ENCODE measurements at places on chromosomes 1 and 21.

GRCh38 chr1:79037085-79037484 lies 30.6 kb upstream of the ADGRL4 start:
- no peak for DNase-seq

GRCh38 chr1:192978195-192978710 lies 80.9 kb downstream of the UCHL5 start:
- DNase-seq = no peak

DNA sequence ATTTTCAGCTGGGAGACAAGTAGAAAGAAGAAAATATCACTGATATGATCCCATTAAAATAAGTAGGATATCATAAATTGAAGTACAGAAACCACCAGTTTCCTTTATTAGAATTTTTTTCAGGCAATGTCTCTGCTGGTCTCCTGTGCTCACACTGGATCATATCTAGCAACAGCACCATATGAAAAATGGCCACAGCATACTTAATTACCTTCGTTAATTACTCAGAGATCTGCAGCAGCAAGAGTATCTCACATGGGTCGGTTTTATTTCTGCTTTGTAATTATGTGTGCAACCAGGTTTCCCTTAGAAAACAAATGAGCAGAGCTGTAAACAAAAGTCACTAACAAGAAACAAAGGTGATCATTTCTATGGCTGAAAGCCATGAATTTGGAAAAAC lies 287.9 kb downstream of the LRRIQ3 start:
- no peak for DNase-seq

GRCh38 chr1:53982034-53982762 lies 35.8 kb downstream of the LDLRAD1 start:
- peak; percentile 90 for DNase-seq

DNA sequence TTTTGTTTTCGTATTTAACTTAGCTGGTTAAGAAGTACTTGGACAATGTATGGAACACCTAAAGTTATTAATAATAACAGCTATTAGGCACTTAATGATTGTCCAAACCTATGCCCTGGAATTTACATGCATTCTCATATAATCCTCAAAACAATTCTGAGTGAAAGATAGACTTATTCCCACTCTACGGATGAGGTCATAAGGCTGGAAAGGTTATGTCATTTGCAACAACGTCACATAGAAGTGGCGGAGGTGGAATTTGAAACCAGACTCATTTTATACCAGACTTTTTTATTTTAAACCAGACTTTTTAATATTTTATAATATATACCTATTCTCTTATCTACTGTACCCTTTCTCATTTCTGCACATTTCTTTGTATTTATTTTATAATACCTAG lies 8.4 kb downstream of the LRRC8D start:
- DNase-seq = no peak

GRCh38 chr1:223726380-223727001 lies 14.2 kb downstream of the CAPN2 start:
- peak; percentile 87 for DNase-seq

DNA sequence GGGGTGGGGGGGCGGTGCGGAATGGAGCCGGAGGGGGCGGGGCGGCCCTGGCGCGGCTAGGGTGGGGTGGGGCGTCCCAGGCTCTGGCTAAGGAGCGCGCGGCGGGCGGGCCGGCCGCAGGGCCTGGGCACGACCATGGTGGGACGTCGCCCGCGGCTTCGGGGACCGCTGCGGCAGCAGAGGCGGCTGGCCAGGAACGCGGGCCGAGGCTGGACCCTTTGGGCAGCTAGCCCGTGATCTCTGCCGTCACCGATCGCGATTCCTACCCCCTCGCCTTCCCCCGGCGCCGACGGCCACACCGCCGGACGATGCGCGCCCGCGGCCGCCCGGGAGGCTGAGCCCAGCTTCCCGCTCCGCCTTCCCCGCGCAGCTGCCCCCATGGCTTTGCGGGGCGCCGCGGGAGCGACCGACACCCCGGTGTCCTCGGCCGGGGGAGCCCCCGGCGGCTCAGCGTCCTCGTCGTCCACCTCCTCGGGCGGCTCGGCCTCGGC lies at the start of gene MAP3K21:
Gene MAP3K21 (plus strand): TSS at position 74 of the 491 bp plus-strand sequence. CDS start 305 bp downstream, at position 379.
- no peak for DNase-seq

GRCh38 chr1:182119631-182120030 lies 58.1 kb upstream of the ZNF648 start:
- DNase-seq = no peak

DNA sequence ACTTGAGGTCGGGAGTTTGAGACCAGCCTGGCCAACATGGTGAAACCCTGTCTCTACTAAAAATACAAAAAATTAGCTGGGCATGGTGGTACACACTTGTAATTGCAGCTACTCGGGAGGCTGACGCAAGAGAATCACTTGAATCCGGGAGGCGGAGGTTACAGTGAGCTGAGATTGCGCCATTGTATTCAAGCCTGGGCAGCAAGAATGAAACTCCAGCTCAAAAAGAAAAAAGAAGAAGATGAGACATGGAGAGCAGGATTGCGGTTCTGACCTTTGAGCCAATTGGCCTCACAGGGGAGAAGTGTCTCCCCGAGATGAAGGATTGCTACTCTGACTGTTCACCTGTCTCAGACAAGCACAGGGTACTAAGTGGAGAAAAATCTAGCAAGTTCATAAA lies 6.6 kb downstream of the SCCPDH start:
- no peak for DNase-seq

DNA sequence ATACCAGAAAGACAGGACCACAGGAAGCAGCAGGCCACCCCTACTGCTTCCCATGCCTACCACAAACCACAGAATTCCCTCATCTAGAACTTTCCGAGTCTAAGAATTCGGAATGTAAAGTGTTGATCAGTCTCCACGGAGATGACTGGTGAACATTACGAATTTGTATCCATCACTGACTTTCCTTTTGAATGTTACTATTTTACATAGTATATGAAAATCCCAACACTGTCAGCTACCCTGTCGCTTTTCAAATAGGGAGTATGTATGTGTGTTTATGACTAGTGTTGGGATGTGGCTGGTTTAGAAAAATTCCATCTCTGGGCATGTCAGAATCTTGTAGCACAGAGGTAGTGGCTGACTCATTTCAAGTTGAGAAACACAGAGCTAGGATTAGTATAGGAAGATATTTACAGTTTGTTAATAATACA lies 118.2 kb downstream of the COQ8A start:
- DNase-seq = no peak

- no peak for DNase-seq
Measured at GRCh38 chr1:24737368-24738117, 7.7 kb upstream of the CLIC4 start.

GRCh38 chr1:186865857-186866256 lies 37.1 kb downstream of the PLA2G4A start:
- DNase-seq = no peak

GRCh38 chr1:51565009-51565408 lies 45.9 kb upstream of the EPS15 start:
- no peak for DNase-seq

DNA sequence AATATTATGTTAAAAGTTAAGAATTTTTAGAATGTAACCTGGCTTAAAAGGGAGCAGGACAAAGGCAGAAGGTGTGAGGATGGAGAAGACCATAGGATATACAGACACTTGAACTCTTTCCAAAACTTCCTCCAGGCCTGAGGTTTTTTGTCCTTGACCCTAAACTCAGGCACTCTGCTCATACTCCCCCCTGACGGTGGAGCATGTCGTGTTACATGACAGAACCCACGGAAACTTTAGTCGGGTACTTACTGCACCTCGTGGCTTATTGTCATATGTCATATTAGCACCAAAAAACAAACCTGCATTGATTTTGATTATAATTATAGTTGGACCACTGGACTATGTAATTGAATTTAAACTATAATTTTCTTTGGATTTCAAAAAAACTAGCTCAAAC lies 20.8 kb downstream of the TNFRSF9 start:
- no peak for DNase-seq

- peak; percentile 86 for DNase-seq
Measured at GRCh38 chr1:203039609-203040512, 13.6 kb downstream of the PPFIA4 start.

GRCh38 chr1:230392536-230392909 lies 33.6 kb downstream of the PGBD5 start:
- DNase-seq = no peak

GRCh38 chr1:112527266-112528010 lies 18.7 kb downstream of the WNT2B start:
- peak; percentile 32 for DNase-seq

DNA sequence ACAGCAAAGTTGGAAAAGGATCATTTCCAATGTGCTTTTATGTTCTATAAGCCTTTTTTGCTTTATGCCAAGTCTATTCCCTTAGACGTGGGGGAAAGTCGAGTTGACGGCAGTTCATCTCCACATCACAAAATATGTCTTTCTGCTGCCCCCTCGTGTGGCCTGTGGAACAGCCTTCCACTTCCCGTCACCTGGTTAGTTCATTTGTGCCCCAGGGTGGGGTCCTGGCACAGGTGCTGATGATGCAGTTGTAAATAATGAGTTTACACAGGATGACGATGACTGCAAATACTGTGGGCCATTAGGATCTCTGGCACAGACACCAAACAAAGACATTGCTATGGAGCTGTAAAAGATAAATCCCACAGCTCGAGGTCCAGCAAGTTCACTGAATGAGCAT lies 10.0 kb upstream of the OTUD3 start:
- no peak for DNase-seq

GRCh38 chr1:159955456-159955855 lies 1.4 kb upstream of the SLAMF9 start:
- no peak for DNase-seq

DNA sequence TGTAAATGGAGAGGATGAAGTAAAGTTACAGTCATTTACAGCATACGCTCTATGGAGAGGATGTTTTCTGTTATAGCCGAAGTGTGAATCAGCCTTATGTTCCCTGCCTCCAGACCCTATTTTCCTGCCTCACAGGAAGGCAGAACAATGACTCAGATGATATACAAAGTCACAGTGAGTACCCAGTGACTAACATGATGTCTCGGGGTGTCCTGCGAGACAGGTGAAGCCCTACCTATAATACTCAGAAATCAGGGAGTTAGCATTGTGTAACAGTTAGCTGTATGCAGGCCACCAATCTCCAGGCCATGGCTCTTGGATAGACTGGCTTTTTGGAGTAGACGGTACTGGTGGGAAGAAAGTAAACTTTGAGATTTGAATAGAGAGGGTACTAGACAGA lies 55.6 kb upstream of the FBXO28 start:
- DNase-seq = no peak

- no peak for DNase-seq
Measured at GRCh38 chr21:37784591-37785318, 131.5 kb downstream of the KCNJ6 start.

DNA sequence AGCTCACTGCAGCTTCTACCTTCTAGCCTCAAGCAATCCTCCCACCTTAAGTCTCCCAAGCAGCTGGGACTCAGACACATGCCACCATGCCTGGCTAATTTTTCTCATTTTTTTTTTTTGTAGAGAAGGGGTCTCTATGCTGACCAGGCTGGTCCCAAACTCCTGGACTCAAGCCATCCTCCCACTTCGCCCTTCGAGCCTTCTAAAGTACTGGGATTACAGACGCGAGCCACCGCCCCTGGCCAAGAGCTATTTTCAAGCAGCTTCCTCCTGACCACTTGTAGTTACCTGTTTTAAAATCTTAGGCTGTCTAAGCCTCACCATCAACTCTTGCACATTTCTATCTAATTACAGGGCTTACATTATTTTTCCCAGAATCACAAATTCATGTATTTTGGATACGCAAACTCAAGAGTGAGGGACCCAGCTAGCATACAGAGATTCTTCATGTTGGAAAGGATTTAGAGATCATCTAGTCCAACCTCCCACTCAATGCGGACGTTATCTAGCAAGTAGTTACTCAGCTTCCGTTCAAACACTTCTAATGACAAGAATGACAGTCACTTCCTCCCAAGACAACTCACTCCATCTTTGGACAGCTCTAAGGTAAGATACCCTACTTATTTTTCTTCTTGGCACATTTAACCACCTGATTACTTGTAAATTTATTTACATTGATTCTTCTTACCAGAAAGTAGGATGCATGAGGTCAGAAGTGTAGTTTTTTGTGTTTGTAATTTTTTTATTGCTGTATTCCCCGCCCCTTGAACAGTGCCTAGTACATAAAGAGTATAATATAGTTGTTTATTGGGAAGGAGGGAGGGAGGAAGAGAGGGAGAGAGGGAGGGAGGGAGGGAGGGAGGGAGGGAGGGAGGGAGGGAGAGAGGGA lies 65.4 kb downstream of the LUZP1 start:
- DNase-seq = no peak

DNA sequence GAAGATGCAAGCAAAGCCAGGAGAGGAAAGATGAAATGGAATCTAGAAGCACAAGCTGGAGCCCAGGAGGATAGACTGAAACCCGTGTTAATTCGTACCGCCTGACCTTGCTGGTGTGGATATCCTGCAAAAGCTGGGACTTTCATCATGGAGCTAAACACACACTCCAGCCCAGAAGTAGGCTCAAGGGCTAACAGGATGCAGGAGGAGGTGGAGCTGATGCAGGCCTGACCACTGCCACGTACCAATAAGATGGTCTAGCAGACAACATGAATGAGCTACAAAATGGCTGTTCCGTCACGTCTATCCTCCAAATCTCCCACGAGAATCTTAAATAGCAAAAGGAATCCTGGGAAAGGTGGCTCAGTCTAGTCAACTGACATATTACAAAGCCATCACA lies 270.3 kb downstream of the SDCCAG8 start:
- DNase-seq = no peak

DNA sequence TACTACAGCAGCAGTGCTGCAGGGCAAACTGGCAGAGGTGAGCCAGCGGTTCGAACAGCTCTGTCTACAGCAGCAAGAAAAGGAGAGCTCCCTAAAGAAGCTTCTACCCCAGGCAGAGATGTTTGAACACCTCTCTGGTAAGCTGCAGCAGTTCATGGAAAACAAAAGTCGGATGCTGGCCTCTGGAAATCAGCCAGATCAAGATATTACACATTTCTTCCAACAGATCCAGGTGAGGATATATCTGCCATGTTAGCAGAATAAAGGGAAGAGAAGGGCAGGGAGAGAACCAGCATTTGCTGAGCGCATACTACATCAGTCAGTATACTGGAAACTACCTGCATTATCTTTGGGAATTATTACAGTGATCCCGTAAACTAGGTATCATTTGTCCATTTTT lies 130.0 kb upstream of the BMP8A start:
- DNase-seq = no peak

DNA sequence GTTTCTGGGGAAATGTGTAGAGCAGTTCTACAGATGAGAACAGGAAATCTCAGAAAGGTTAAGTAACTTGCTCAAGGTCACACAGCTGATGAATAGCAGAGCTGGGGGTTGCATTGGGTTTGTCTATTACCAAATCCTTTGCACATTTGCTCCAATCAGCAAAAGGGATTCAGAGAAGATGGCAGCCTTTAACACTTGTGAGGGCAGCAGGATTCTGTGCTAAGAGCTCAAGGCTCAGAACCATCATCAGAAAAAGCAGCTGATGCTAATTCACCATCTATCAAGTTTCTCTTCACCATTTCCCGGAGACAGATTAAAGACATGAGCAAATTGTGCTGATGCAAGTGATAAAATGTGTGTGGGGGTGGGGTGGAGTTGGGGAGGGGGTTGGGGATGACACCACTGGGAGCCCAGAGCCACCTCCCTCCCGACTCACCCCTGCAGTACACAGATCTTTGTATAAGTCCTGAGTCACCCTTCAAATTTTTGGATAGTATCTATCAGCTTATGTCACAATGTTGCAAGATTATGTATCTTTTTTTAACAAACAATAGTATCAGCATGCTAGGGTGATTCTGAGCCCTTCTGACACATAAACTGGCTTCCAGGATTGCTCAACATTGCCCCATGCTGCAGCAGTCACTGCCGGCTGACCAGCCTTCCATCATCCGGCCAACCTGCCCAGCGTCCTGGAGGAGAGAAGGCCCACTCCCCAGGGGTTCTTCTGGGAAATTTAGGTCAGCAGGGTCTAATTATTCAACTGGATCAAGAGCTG lies 2.8 kb upstream of the SPSB1 start:
- DNase-seq = no peak

- DNase-seq = no peak
Measured at GRCh38 chr1:200867018-200867811, 5.6 kb upstream of the GPR25 start.
